Stimulated activated CD8-positive, alpha-beta memory T cell treated with anti-CD3 and anti-CD28 coated beads, Interleukin-12 subunit alpha, Interleukin-12 subunit beta, amount 100 ng/mL, for 4 hours (primary cell): ENCODE measurements at places on chromosomes 4 and X.

GRCh38 chr4:81635739-81636138 is 164.0 kb upstream of the RASGEF1B start:
- no peak for DNase-seq

DNA sequence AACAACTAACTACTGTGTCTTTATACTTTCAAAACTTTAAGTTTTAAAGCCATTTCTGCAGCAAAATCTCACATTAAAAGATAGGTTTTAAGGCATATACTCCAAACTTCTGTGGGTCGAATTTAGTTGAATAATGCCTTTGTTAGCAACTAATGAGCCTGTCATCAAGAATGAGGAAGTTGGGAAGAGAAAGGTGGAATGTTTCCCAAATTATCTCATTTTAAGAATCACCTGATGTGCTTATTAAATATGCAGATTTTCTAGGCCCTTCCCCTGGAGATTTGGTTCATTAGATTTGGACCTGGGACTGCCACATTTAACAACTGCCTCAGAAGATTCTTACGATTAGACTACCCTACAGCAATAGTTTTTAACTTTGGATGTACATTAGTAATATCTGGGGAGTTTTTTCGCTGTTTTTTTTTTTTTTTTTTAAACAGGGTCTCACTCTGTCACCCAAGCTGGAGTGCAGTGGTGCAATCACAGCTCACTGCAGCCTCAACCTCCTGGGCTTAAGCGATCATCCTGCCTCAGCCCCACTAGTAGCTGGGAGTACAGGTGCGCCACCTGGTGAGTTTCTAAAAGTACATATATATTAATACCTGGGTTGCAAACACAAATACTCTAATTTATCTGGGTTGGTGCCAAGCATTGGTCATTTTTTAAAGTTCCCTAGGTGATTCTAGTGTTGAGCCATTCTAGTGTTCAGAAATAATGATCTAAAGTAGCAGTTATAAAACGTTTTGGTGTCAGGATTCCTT is 16.1 kb upstream of the TASL start:
- no peak for DNase-seq

DNA sequence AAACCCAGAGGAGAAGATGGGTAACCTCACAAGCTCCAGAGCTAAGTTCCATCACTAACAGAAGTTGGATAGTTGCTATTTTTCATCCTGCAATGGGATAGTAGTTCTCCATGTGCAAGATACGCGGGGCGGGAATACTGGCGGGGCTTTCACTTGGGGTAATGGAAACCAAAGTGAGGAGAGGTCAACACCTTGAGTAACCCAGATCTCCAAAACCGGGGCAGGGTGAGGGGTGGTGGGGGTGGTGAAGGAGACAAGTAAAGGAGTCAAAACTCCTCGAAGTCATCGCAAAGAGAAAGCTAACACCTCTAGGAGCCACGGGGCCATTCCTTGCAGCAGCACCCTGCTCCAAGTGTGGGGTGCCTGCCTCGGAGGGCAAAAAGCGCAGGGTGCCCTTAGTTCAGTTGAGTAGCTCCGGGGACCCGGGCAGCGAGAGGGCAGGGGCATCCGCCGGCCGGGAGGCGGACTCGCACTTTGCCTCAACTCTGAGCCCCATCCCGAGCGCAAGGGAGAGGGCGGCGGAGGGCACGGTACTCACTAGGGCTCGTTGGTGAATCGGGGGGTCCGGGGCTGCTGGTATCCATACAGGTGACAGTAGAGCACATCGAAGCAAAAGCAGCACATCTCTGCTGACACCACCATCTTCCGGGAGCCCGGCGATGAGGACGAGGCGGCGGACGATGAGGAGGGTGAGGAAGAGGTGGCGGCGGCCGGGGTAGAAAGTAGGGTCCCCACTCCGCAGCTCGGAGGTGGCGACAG is 645 bp downstream of the AMMECR1 start:
- peak; percentile 9 for DNase-seq

GRCh38 chr4:184019667-184020623 is 114.8 kb downstream of the STOX2 start:
- DNase-seq: no peak

DNA sequence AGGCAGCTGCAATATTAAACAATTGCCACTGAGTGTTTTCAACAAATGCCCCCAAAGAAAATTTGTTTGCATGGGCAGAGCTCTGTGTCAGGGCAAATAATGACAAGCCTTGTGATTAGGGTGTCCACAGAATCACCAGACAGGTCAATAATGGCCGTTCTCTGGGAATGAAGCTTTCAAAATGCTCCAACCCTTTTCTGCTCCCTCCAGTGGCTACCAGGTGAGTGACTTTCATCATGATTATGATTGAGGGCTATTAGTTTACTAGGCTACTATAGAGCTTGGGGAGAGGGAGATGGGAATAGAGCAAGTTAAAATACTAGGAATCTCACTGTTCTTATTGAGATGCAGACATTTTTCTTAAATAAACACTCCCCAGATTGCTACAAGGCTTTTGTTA is 23.5 kb downstream of the IRS4 start:
- no peak for DNase-seq

- DNase-seq: no peak
Observed at GRCh38 chr4:84995386-84995785, 28.9 kb upstream of the WDFY3 start.

- DNase-seq: no peak
Observed at GRCh38 chr4:148420397-148420796, 21.8 kb downstream of the NR3C2 start.

DNA sequence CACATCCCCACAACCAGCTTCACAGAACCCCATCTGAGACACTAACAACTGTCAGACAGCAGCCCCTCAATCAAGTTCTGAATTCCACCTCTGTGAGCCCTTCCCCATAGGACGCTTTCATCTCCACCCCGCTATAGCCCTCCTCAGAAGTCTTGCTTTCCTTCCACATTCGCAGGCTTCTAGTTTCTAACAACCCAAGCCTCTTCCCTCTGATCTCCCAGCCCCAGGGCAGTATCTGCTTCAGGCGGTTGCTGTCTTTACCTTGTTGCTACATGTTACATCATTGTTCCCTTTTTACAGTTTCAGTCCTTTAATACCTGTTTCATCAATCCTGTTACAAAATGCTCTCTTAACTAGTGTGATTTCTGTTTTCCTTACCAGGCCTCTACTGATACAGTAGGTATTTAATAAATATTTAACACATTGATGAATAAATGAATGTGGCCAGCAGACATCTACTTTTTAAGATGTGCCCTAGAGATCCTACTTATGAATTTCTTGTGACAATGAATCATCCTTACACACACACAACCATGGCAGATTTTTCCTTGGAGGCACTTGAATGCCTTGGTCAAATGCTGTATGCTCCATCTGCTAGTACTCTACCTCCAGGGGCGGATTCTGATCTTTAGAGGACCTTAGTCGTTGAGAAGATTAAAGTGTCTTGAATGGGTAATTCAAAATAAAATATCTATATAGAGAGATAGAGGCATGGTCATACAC is 164.7 kb upstream of the SLIT2 start:
- DNase-seq: no peak

GRCh38 chrX:20309806-20310205 is 43.1 kb upstream of the RPS6KA3 start:
- no peak for DNase-seq

DNA sequence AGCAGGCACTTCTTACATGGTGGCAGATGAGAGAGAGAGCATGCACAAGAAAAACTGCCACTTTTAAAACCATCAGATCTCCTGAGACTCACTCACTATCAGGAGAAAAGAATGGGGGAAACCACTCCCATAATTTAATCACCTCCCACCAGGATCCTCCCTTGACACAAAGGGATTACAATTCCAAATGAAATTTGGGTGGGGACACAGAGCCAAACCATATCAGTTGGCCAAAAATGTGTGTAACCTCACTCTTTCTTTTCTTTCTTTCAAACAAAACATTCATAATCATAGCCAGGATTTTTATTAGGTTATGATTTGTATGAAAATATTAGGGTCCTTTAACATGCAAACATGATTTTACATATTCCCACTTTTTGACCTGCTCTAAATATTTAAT is 222.1 kb downstream of the PCDH18 start:
- DNase-seq: no peak

DNA sequence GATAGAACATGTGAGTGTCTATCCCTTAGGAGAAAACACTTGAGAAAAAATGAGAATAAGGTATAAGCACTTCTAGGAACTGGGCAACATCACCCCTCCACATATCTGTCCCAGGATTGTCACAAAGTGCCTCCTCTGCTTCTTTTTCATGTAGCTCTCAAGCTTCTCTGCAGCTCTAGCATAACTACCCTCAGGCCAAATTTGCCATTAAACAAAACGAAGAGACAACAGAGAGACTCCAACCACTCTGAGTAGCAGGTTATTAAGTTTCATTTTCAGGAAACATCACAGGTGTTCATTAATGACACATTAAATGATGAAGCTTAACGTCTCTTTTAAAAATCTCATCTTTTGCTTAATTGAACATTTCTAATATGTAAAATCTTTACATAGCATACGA is 580.0 kb downstream of the GALNTL6 start:
- DNase-seq: no peak

GRCh38 chrX:21745756-21746155 is 12.2 kb downstream of the SMPX start:
- DNase-seq: no peak

DNA sequence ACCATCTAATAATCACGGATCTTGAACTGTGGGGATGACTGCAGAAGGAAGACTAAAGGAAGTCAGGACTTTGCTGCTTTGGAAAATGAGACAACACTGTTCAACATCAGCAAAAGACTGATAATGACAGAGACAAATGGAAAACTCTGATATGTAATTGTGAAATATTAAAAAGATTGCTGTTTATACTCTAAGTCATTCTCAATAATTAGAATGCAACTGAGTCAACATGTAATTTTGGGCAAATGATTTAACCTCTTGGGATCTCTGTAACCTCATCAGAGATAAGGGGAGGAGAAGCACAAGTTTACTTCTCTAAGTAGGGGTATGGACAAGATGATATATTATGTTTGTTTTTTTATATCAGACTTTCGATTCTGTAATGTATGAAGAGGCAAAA is 121.9 kb downstream of the GASK1B start:
- no peak for DNase-seq

DNA sequence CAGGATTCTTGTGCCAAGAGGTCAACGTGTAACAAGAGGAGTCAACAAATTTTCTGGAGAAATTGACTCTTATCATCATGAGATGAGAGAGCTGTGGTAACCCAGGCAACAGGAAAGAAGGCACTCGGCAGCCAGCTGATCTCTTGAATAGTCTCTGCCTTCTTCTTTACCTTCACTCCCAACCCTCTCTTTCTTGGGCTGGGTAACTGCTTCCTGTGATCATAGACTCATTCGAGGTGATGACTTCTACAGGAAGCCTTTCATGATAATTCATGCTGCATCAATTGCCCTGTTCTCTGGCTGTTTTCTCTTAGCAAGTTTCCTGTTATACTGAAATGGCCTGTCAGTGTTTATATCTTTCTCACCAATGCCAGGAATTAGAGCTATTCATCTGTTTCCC is 70.8 kb upstream of the FSTL5 start:
- no peak for DNase-seq

GRCh38 chrX:140317462-140317861 is 187.4 kb downstream of the SOX3 start:
- no peak for DNase-seq

DNA sequence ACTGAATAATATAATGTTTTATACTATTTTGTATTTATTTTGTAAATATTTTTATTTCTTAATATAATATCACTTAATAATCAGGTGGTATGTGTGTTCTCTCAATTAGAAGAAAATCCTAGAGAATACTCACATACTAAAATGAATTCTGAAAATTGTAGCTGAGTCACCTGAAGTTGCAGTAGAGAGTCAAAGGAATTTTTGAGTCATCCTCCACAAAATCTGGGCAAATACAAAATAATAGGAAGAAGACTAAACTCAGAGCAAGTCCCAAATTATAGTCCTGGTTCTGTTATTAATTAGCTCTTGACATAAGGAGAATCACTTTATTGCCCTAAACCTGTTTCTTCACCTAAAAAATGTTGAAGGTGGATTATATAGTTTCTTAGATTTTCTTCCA is 57.8 kb downstream of the SPATA4 start:
- no peak for DNase-seq

GRCh38 chr4:40536032-40536431 is 93.6 kb downstream of the RBM47 start:
- no peak for DNase-seq

DNA sequence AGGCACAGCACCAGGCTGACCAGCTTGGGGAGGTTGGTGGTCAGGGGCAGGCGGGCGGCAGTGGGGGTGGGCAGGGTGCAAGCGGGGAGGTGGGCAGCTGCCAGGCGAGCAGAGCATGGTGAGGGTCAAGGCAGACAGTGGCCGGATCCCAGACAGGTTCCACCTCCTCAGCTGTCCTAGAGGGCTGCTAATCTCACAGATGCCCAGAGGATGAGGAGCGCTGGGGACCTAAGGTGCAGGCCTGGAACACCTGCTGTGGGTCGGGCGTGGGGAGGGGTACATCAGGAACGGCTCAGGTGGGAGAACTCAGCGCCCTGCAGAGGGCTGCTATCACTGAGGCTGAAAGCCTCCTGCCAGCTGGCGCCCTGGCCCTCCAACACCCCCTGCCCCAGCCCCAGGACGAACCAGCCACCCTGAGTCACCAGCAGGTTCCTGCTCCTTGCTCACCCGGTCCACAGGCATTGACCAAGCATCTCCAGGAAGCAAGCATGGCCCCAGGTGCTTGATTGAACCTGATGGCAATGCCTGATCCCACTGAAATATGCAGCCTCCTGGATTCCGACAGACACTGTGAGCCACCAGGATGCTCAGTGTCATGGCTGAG is 28.4 kb upstream of the C4orf50 start:
- no peak for DNase-seq

DNA sequence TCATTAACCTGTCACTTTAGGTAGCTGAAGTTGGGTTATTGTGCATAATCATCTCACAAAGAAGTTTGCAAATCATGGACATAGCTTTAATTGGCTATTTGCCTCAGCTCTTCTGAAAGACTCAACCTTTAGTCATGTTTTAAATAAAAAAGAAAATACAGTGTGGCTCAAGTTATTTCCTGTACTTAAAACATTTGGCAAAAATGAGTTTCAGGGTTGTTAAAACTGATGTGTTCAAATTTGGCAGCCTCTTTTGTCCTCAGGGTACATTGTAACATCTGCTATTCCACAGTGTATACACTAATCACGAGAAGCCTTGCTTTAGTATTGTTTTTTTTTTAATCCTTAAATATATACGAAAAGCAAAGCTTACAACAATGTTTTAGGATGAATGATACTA is 31.5 kb upstream of the HPGD start:
- DNase-seq: no peak

- no peak for DNase-seq
Observed at GRCh38 chr4:140426610-140427105, 790 bp downstream of the CLGN start.

DNA sequence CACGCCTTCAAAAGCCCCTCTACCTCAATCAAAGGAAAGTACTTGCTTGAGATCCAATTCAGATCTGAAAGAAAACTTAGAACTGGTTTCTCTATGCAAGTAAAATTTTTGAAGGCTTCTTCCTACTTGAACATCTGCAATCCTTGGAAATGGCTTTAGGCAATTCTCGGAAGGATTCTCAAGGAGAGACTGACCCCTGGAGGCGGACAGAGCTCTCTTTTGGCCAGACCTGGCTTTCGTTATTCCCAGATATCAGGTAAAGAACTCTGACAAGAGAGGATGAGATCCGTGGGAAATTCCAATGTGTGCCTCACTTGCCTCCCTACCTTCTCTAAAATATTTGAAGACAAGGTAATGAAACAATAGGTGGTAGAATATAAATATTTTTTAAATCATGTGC is 670.3 kb upstream of the FAM241A start:
- no peak for DNase-seq
